Cardiac fibroblast (primary cell): ENCODE measurements at places on chromosomes 2 and 18.

GRCh38 chr18:76274468-76275289, 220.4 kb downstream of the ZNF516 start:
- DNase-seq = no peak

DNA sequence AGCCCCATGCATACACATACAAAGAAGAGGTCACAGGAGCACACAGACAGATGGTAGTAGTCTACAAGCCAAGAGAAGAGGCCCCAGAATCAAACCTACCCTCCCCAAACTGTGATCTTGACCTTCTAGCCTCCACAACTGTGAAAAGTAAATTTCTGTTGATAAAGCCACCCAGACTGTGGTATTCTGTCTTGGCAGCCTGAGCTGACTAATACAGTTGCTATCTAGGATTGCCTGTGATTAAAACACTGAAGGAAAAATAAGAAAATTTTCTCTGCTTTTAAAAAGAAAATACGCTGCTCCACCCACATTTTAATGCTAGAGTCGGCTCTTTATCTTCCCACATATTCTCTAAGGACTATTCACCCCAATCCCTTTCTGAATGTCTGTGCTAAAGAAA, 143.7 kb upstream of the TMEM200C start:
- peak; percentile 33 for DNase-seq

DNA sequence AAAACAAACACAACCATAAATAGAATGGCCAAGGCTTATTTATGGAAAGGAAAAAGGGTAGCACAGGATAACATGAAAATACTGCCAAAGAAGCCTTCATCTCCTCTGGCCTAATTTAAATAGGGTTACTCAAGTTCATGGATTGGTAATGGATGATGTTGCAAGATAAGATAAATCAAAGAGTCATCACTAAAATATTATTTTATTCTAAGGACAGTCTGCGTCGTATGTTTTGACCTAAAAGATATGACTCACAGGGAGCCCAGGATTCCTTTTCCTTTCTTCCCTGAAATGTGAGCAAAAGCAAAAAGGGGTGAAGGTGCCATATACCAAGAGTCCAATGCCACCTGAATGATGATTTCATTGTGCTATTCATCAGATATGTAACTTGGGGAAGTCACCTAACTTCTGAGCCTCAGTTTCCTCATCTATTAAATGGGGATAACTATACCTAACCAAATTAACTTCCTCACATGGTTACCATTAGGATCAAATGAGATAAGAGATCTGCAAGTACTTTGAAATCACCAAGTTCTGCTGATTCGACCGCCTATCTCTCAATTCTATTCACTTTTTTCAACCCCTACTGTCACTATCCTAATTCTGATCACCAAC, 137.7 kb downstream of the THADA start:
- DNase-seq = peak; percentile 51

DNA sequence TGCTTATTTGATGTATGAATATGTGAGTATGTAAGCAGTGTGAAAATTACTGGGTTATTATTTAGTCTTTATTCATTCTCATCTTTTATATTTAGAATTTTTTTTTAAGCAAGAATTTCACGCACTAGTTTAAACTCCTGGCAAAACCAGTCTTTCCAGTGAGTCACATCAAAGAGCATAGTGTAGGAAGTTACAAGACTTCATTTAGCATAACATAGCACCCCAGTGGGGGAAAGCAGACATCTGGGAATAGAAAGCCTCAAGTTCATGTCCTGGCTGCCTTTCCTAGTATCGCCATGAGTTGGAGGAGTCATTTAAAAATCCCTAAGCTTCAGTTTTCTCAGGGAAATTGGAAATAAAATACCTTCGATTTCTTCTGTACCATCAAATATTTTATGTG, 408.3 kb downstream of the NUP35 start:
- DNase-seq = no peak

DNA sequence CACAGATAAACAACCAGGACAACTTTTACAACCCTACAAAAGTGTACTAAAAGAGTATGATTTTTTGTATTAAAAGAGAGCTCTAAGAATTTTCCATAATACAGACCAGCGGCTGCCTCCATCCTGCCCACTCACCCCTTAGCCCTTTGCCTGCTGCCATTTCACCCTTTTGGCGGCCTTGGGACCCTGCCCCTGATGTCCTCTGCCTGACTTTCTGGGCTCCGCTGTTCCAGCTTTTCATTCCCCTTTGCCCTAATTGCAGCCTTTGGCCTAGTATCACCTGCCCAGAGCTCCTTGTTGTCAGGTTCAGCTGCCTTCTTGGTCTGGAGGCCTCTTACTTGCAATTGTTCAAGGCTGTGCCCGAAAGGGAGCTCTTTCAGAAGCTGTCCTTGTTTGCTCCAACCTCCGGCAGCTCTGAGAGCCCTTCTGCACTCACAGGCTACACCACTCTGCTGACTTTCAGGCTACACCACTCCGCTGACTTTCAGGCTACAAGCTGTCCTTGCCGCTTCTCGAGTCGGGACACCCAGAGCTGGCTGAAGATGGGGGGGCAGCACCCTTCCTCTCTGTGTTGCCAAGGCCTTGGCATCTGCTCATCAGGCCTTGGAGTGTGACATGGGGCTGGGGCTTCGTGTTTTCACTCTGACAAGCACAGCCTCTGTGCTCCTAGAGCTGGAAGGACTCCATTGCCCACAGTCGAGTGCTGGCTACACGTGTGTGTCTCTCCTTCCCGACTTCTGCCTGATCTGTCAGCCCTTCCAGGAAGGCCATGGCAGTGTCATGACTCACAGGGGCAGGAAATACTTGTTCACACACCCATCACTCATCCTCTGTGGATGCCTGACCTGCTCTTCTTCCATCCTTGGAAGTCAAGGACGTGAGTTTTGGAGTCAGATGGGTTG, 43.1 kb upstream of the HDAC4 start:
- DNase-seq = peak; percentile 4

GRCh38 chr2:129829588-129829987, 149.9 kb upstream of the RAB6C start:
- DNase-seq = no peak
